ENCODE measurements at places on chromosomes 7 and 10.

GRCh38 chr7:112596981-112597380 is 116.2 kb downstream of the LSMEM1 start:
- DNase-seq: no peak

- DNase-seq: no peak
Measured at GRCh38 chr7:157980774-157981173, 606.8 kb downstream of the PTPRN2 start.

- DNase-seq: no peak
Measured at GRCh38 chr7:972110-972509, 3.2 kb downstream of the COX19 start.

- no peak for DNase-seq
Measured at GRCh38 chr10:777913-778479, 88.5 kb upstream of the DIP2C start.

GRCh38 chr7:33837356-33837851 is 67.9 kb upstream of the BMPER start:
- DNase-seq: no peak

GRCh38 chr7:143250822-143251221 is 12.4 kb upstream of the GSTK1 start:
- no peak for DNase-seq

- DNase-seq: no peak
Measured at GRCh38 chr10:45419676-45420025, 45.6 kb downstream of the ALOX5 start.

GRCh38 chr7:30683306-30683705 is 1.1 kb upstream of the CRHR2 start:
- DNase-seq: no peak

GRCh38 chr10:80199828-80200227 is 5.5 kb downstream of the ANXA11 start:
- no peak for DNase-seq

DNA sequence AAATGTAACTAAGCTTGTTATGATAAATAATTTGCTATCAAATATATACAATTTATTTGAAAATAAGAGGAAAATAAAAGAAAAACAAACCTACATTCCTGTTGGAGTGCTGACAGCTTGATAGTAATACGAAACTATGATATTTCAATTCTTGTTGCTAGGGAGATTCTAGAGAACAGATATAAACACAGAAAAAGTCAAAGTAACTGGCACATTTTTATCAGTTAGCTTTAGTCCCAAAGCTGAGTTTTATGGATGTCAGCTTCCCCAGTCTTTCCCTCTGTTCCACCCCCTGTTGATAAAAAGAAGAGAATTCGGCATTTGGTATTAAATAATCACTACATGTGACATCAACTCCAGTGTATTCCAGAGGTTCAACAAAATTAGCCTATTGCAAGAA is 1134.0 kb downstream of the XPNPEP1 start:
- DNase-seq: no peak

GRCh38 chr10:132867801-132868644 is 74.3 kb downstream of the CFAP46 start:
- no peak for DNase-seq

DNA sequence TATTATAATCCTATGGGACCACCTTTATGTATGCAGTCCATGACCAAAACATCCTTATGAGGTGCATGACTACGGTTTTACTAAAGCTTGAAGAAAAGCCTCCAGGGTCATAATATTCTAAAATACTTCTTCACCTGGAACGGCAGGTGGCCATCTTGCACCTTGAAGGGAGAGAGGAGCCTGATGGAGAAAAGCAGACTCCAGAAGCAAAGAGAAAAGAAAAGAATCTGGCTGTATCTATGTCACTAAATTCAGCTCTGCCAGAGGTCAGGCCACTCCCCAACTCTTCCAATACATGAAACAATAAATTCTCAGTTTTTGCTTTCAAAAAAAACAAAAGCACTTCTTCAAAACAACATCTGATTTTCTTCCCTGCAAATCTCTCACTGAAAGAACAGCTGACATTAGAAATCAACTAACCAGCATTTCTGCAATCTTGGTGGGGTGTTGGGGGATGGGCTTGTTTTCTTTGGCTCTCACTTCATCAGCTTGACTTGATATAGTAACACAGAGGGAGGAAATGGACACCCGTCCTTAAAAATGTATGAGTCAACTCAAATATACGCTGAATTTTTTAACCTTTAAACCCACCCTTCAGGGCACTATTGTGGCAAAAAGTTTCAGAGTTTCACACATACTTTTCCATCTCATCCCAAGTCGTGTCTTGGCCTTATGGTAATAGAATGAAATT is 21.7 kb downstream of the HIBADH start:
- no peak for DNase-seq
